ENCODE measurements at places on chromosomes 5 and 9. TPM values are rescaled to one million over a fixed set of nuclear protein-coding genes. Genes with fewer than 3 reads are reported as not detected.

FAM193B gene
- 63.9 TPM for total RNA-seq

DNA sequence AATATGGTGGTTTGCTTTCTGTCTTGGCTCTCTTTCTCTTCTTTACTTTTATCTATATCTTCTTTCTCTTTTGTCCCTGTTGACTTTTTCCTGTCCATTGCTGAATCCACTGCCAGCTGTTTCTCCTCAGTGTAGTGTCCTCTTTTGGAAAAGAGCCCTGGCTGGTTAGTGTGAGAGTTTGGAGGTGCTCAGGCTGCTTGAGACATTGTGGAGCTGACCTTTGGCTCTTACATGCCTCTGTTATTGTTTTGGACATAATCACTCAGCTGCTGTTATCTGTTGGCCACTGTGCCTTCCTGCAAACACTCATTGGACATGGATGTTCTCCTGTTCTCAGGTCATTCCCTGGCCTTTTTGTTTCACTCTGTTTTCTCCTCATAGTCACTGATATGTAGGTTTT, 295.4 kb upstream of the RIOK2 start:
- no peak for DNase-seq

PAPPA gene
- total RNA-seq: 0.37 TPM

HTR1A gene
- not detected for total RNA-seq

KCNT1 gene
- total RNA-seq: 0.14 TPM

GRCh38 chr5:109868737-109869136, 179.0 kb downstream of the MAN2A1 start:
- no peak for DNase-seq

- no peak for DNase-seq
These were observed 3.7 kb downstream of the SPATA31E1 start for GRCh38 chr9:87886210-87886932.

- DNase-seq: no peak
These were observed 79.9 kb upstream of the FBXL17 start for GRCh38 chr5:108461628-108462367.

- DNase-seq: no peak
These were observed 685 bp upstream of the ADGRD2 start for GRCh38 chr9:124449381-124450151.

PCDH12 gene
- total RNA-seq: 0.95 TPM

- no peak for DNase-seq
These were observed 18.6 kb upstream of the AGXT2 start for GRCh38 chr5:35066260-35066795.

GRCh38 chr5:80920333-80920732, 39.8 kb upstream of the RASGRF2 start:
- DNase-seq: no peak

CCDC192 gene
- not detected for total RNA-seq

C9orf50 gene
- total RNA-seq: not detected

GRCh38 chr5:59840200-59840601, 53.3 kb downstream of the PDE4D start:
- DNase-seq: no peak

GRCh38 chr5:146919304-146919703, 40.7 kb upstream of the PPP2R2B start:
- DNase-seq: no peak

RAB3C gene
- total RNA-seq: 0.48 TPM

DNA sequence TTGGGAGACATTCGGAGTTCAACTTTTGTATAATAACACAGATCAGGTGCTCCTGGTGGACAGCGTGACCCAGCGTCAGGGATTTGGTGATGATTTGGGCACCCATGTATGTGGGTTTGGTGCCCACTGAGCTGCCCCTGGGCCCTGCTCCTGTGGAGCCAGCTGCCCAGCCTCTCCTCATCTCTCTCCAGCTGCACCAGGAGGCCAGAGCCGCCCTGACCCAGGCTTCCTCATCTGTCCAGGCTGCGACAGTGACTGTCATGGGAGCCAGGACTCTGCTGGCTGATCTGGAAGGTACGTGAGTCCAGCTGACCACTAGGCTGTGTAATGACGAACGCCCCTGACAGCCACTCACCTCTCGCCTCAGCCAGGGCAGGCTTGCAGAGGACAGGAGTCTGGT, 14.5 kb upstream of the AIF1L start:
- DNase-seq: no peak

DNA sequence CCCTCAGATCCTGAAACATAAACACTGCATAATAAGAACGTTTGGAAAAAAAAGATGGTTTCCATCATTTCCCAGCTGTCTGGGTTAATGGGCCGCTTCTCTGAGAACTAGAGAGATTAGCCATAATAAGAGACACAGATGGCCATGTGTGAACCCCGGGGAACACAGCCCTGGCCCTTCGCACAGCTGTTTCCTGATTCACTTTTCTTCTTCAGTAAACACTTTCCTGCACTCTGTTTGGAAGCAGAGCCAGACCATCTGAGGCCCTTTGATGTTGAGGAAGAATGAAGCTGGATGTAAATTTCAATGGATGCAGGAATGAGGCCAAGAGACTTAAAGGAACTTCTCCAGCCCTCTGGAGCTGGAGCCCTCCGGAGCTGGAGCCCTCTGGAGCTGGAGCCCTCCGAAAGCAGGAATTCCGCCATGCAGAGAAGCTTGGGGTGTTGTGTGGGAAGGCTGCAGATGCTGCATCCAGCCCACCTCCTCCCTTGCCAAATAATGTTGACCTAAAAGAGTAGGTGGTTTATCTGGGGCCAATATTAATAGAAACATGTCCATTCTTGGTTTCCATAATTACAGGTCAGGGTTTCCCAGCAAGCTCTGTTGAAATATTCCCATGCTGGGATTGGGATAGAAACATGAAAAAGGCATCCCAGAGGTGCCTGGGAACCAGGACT, 218.9 kb downstream of the NXNL2 start:
- no peak for DNase-seq

DNA sequence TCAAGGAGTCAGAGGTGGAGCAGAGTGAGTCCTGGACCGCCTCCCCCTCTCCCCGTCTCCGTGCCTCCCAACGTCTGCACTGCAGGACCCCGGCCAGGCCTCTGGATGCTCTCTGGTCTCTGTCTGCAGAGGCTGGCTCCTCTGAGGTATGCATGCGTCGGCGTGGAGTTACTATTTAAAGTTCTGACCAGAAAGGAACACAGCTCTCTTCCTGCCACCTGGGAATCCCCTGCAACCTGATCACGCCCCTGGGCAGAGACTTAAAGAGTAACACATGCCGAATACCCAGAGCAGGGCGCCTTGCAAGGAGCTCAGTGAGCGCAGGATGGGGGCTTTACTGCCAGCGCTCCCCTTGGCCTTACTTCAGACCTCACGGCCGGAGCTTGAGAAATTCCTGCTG, 16.0 kb downstream of the ANXA6 start:
- DNase-seq: peak; percentile 59

- no peak for DNase-seq
These were observed 115.5 kb downstream of the SLC12A2 start for GRCh38 chr5:128199104-128199503.

LOX gene
- total RNA-seq: 8.4 TPM

DNA sequence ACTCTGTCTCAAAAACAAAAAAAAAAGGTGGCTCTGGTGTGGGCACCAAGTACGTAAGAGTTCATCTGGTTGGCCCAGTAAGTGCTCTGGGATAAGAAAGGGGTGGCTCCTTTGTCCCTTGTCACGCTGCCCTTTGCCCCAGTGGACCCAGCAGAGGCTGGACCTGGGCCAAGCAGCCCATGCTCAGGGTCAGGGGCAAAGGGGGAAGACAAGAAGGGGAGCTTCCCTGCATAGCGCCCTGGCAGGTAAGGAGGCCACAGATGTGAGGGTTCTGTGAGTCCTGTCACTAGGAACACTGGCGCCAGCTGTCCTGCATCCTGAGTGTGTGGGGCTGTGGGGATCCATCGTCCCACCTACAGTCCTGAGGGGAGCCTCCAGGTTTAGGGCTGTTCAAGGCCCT, 65.3 kb downstream of the GADD45G start:
- DNase-seq: no peak

ANKRD18A gene
- 15.4 TPM for total RNA-seq

PCDHB12 gene
- total RNA-seq: 0.40 TPM

- DNase-seq: no peak
These were observed 1.4 kb upstream of the HNRNPH1 start for GRCh38 chr5:179624841-179625271.

MAN2A1 gene
- total RNA-seq: 39.2 TPM

HSD17B4 gene
- total RNA-seq: 224 TPM

GRCh38 chr5:33161421-33161820, 279.3 kb upstream of the TARS1 start:
- no peak for DNase-seq

ZFP37 gene
- total RNA-seq: 1.7 TPM

GRCh38 chr5:172505845-172506244, 51.5 kb upstream of the SH3PXD2B start:
- peak; percentile 5 for DNase-seq

DNA sequence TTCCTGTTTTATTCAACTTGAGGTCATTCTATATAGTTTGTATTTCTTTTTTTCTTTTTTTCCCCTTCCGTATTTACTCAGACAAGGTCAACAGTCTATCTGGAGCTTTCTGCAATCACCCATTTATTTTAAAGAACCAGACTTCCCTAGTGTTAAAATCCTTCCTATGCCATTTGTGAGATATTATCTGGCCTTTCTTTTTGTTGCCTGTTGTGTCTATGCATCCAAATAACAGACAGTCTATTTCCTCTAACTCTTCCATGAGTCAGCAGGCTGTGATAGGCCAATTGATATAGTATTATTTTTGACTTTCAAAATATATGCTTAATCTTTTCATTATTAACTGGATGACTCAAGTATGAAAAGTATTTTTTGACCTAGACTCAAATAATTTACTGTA, 291.2 kb upstream of the PTPRD start:
- DNase-seq: no peak

- peak; percentile 95 for DNase-seq
These were observed at the start of gene KLF9 for GRCh38 chr9:70413799-70414775. Gene KLF9 (minus strand): TSS chr9:70414657. CDS start chr9:70413363, 1,294 bp downstream.
